ENCODE measurements at places on chromosomes 12 and 14.

DNA sequence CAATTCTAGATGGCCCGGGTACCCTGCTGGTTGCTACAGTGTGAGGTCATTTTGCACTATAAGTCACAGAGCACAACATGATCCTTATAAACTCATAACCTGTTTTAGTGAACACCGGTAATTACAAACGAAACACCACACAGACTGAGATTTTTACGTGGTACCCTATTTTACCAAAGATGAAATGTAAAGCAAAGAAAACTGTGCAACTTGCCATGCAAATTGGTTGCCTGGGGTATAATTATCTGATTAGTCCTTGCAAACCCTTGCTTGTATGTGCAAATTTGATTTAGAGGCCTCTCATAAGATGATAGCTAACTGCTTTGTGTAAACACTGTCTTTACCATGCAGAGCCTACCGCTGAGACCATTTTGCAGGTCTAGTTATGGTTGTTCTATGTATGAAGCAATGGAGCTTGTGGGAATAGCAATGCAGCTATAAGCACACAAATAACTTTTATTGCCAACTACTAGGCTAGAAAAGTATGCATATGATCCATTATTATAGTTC is 372.1 kb upstream of the FAR2 start:
- DNase-seq: no peak

- no peak for DNase-seq
These were observed 56.0 kb downstream of the TTC9 start for GRCh38 chr14:70697701-70698100.

DNA sequence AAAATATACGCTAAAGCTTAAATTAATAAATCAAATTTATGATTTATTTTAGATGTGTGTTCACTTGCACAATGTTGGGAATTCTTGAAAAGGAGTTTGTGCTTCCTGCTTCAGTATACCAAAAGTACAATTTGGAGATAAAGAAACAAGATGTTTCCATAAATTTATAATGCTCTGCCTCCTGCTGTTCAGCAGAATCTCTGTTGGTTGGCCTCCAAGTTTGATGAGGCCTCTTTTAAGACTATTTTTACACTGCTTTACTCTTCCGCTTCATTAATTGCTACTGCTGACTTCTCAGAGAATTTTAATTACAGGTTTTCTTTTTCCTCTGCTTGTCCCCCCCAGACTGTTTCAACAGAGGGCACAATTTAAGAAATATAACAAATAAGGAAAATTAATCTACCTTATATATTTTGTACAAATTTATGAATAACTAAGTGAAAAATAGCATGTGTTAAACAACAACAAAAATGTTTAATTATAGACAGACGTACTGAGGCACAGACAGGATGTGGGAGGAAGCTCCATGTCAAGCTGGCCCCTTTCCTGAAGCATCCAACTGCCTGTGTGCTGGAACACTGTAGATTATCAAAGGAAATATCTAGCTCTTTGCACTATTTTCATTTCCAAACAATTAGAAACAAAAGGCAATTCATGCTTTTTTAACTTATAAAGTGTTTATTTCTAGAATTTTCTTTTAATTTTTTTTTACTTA is 83.9 kb downstream of the PIK3C2G start:
- DNase-seq: no peak

GRCh38 chr12:132500856-132501180 is 10.9 kb downstream of the FBRSL1 start:
- DNase-seq: no peak

- no peak for DNase-seq
These were observed 84.5 kb downstream of the VRK1 start for GRCh38 chr14:96881713-96882112.

GRCh38 chr12:65602610-65603295 is 221.5 kb upstream of the HMGA2 start:
- no peak for DNase-seq

DNA sequence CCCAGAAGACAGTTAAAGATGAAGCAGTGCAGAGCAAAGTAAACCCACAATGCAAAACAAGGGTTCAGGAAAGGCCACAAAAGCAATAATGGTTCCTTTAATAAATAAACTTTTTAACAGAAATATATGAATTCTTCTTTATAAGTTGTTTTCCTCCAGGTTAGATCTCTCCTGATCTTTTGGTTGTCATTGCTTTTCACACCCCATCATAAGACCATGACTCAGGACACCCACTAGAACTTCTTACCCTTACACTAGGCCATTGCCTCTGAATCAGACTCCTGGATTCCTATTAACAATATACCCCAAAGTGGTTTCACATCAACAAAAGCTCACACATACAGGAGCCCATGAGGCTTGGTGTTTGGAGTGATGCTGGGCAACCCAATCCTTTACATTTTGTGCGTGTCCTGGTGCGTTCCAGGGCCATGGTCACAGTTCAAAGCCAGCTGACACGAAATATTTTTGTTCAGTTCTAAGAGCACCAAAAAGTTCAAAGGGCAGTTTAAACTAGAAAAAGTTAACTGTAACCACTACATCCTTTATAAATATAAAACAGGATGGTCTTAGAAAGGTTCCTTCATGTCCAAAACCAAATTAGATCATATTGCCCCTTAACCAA is 187.0 kb downstream of the EPS8 start:
- no peak for DNase-seq

- DNase-seq: no peak
These were observed 190.7 kb downstream of the EXOC5 start for GRCh38 chr14:57078054-57078453.

Data from activated naive CD4-positive, alpha-beta T cell treated with Interleukin-2 at 50 U/mL for 16 hours (primary cell).